Activated CD4-positive, CD25-positive, alpha-beta regulatory T cell treated with anti-CD3 and anti-CD28 coated beads, Interleukin-2, amount 50 U/mL, for 16 hours (primary cell): ENCODE measurements at places on chromosomes 11 and 22.

- DNase-seq, result no peak
Observed at GRCh38 chr22:37661160-37661924, 2.8 kb downstream of the PDXP start.

DNA sequence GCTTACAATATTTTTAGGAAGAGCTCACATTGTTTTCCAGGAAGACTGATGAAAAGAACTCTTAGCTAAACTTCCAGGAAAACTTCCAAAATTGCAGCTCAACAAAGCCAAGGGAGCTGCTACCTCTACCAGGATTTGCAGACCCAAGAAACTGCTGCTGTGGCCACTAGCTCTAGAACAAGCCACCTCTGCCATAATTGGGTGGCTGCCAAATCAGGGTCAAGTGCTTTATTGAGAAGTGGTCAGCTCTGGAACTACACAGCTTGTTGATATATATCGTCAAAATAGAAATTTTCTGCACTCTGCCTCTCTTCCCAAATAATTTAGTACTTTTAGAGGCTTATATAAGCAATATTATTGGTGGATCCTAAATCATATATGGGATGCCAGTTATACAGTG lies 371.8 kb upstream of the CHORDC1 start:
- DNase-seq, result no peak

DNA sequence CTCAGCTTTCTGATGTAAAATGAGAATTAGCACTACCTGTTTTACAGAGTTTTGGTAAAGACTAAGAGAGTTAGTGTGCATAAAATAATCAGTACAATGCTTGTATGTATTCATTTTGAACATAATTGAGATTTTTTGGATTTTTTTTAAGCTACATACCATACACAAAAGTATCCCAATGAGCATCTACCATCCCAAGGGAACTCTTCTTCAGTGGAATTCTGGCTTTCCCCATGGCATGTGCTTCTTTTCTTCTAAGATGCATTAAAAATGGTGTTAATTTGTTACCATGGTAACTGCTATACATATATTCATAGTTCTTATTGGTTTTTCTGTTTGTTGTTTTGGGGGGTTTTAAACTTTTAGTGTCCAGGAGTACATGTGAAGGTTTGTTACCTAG lies 17.7 kb downstream of the OR8D1 start:
- DNase-seq, result no peak

- DNase-seq, result no peak
Observed at GRCh38 chr11:62140304-62141110, 16.7 kb downstream of the INCENP start.

DNA sequence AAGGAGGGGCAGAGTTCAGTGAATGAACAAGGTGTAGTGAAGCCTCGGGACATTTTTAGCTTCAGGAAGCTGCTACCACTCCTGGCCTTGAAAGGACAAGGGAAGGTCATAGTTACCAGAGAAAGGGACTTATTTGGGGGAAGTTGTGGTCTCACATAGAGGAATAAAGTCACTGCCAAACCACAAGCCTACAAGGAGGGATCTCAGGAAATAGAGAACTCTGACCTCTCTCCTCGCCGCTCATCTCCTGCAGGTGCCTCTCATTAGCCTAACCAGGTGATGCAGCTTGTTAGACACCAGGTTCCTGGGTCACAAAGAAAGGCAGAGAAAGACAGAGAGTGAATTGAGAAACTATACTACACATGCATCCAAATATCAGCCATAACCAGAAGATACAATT lies 14.3 kb upstream of the TOLLIP start:
- no peak for DNase-seq

- no peak for DNase-seq
Observed at GRCh38 chr11:64996710-64997380, at the start of gene BATF2. BATF2 (minus strand) TSS chr11:64996971; CDS start chr11:64996914, 57 bp downstream.

GRCh38 chr11:8289492-8289918 lies 25.8 kb upstream of the LMO1 start:
- DNase-seq, result no peak

DNA sequence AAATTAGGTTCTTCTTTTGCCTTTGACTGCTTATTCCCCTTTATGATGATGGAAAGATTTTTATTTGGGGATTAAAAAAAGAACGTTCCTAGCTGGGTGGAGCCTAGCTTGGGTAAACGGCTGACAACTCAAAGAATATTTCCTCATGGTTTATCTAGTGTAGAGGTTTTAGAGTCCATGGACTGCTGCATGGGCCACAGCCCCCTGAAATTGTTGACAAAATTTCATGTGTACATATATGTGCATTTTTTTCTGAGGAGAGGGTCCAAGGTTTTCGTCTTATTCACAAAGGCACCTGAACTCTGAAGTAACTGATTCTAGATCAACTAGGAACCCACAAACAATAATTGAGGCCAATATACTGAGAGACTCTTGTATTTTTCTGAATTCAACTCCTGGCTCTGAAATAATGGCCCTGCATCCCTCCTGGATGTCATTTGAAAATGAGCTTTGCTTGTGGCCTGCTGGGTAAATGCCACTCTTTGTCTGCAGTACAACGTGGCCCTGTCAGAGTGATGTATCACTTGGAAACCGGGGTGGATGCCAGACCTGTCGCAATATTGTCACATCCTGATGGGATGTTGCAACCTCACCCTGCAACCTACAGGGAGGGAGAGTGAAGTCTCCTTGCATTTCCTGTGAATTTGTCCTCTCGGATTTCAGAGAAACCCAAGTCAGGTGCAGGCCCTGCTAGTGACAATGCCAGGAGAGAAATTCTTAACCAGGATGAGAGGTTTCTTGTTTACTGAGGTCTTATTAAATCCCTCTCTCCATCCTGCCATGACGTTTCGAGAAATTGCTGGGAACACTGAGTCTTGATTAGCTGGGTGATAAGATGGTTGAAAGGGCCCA lies 33.8 kb downstream of the EHF start:
- no peak for DNase-seq

- DNase-seq, result no peak
Observed at GRCh38 chr11:44671234-44671633, 55.5 kb upstream of the TSPAN18 start.

- no peak for DNase-seq
Observed at GRCh38 chr22:50272044-50272802, 2.0 kb upstream of the MAPK11 start.

GRCh38 chr11:74212533-74212932 lies 41.4 kb downstream of the PPME1 start:
- no peak for DNase-seq

DNA sequence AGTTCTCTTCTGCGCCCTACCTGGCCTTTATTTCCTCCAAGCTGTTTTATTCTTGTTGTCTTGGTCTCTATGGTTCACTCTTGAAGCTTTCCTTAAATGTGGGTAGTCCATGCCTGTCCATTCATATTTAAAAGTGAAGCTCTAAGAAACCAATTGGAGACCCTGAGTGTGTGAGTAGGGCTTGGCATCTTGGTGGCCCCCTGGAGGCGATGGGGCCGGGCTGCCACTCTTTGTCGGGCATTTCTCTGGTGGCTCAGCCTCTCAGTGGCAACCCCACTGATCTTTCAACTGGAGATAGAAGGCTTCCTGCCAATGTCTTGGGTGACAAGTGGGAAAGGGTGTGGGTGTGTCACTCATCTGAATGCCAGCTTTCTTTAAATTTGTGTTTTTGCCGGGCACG lies 9.1 kb downstream of the TRPT1 start:
- DNase-seq, result no peak

GRCh38 chr11:61746442-61747191 lies 5.8 kb upstream of the MYRF start:
- DNase-seq, result no peak

- DNase-seq, result no peak
Observed at GRCh38 chr11:10982704-10983510, 125.1 kb upstream of the ZBED5 start.

GRCh38 chr11:62607714-62608113 lies 4.9 kb downstream of the EML3 start:
- no peak for DNase-seq

GRCh38 chr11:84264066-84264465 lies 977.9 kb upstream of the CCDC90B start:
- DNase-seq, result no peak

- no peak for DNase-seq
Observed at GRCh38 chr11:106173291-106173690, 95.8 kb downstream of the AASDHPPT start.

GRCh38 chr11:2689651-2690575 lies 9.9 kb downstream of the KCNQ1OT1 start:
- DNase-seq, result no peak

GRCh38 chr11:128474036-128474874 lies 113.1 kb downstream of the ETS1 start:
- no peak for DNase-seq
